A673 (cell line): ENCODE measurements at places on chromosomes 5 and 9.
A peak's percentile ranks its signal among the peaks of the same experiment; 100 is the strongest.

DNA sequence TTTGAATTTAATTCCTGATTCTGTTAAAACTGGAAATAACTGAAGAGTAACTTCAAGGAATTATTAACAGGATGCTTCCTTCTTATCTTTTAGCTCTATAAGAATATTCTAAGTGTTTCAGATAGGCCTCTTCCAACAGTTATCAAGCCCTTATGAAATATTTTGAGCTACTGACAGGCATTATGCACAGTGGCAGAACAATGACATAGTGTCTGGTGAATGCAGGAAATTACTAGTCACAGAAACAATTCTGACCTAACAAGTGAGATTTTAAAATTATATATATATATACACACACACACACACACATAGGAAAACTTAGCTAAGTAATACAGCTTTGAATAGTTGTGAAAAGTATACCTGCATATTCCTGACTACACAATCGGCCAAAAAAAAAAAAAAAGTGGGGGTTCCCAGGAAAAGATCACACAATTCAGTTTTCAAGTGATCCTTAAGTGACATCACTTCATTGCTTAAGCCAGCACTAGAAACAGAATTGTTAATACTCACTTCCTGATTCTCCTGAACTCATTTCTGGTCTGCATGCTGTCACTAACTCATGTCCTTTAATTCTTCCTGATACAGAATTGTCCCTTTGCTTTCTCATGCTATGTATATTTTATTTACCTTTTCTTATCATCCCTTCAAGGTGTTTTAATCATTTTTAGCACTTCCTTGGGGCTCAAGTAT lies 77.3 kb downstream of the SLC25A46 start:
- DNase-seq = peak; percentile 15

GRCh38 chr5:43281840-43282658 lies 31.2 kb downstream of the HMGCS1 start:
- no peak for DNase-seq

GRCh38 chr5:76547891-76548524 lies 75.2 kb downstream of the F2RL2 start:
- no peak for DNase-seq

DNA sequence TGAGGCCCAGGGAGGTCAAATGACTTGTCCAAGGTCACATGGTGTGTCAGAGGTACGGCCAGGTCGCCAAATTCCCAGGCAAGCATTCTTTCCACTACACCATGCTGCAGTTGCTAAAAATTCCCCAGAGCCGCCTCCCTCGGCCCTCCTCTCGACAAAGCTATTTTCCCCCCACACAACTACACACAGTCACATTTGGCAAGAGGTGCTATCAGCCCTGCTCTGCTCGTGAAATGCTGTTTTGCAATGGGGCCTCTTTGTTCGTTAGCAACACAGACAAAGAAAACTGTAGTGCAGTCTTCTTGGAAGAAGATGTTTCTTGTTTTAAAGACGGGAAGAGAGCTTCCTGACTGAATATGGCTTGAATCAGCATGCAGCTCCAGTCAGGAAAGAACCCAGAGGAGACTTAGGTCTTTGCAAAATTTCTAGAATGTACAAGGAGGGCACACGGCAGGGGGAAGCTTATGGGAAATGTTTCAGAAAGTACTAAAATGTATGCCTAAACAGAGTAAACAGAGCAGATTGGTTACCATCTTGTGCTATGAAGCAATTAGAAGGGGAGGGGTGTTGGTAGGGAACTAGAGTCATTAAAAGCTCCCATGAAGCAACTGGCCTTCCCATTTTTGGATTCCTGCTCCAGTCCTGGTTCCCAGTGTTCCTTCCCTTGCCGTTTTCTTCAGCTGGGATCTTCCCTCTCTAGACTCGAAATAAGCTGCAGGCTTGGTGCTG lies 14.2 kb downstream of the SLIT3 start:
- no peak for DNase-seq

DNA sequence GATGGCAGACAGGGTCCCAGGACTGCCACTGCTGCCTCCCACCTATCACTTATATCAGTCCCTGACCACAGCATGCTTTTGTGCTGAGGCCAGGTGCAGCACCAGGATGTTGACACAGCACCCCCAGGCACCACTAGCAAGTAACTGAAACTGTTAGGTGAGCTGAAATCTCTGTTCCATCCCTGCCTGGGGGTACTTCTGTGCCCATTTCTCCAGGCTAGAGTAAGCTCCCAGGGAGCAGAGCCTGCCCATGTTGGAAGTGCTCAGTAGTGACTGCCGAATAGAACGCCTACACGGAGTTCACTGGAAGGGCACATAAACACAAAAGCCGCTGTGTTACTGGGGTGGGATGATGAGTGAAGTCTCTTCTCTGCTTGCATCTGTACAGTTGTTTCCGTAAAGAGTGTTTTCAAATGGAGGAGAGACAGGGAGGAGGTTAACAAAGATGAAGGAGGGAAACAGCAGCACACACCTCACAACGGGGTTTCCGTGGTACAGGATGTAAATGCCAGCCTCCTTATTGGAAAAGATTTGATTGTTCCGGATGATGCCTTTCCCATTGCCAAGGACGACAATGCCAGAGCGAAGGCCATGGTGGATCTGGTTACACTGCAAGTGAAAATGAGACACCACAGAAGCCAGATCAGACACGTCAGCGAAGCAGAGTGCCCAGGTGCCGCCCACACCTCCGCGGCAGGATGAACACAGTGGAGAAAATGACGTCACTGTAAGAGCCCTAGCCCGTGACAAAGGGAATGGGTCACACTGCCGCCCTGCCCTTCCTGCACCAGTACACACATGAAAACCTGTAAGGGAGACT lies 43.1 kb downstream of the POLR1E start:
- DNase-seq = no peak
